ENCODE measurements at places on chromosomes 3 and 15. TPM values are rescaled to one million over a fixed set of nuclear protein-coding genes. Genes with fewer than 3 reads are reported as not detected.
A peak's percentile ranks its signal among the peaks of the same experiment; 100 is the strongest.

- no peak for DNase-seq
Observed at GRCh38 chr15:51263116-51263515, 75.3 kb downstream of the CYP19A1 start.

- no peak for DNase-seq
Observed at GRCh38 chr3:101690972-101691371, 4.5 kb upstream of the RPL24 start.

- no peak for DNase-seq
Observed at GRCh38 chr3:50290161-50290641, 2.0 kb downstream of the IFRD2 start.

- DNase-seq: no peak
Observed at GRCh38 chr3:60855250-60855649, 396.0 kb downstream of the FHIT start.

GRCh38 chr15:89198196-89198595, 23.2 kb downstream of the RLBP1 start:
- DNase-seq: no peak

DNA sequence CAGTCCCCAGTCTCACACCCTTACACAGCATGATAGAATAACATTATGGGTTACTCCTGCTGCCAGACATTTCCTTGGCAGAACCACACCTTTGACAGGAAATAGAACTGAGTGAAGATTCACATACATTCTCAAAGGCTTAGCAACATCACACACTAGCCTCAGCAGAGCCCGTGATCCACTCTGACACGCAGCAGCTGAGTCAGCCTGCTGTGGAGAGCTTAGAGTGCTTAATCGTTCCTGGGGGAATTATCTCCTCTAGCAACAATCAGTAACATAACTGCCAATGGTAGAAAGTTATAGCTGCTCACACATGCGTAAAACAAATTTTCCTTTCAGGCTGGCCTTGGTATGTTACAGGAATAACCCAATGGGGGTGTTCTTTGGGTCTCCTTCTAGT, 382.1 kb downstream of the GAP43 start:
- peak; percentile 70 for DNase-seq

DNA sequence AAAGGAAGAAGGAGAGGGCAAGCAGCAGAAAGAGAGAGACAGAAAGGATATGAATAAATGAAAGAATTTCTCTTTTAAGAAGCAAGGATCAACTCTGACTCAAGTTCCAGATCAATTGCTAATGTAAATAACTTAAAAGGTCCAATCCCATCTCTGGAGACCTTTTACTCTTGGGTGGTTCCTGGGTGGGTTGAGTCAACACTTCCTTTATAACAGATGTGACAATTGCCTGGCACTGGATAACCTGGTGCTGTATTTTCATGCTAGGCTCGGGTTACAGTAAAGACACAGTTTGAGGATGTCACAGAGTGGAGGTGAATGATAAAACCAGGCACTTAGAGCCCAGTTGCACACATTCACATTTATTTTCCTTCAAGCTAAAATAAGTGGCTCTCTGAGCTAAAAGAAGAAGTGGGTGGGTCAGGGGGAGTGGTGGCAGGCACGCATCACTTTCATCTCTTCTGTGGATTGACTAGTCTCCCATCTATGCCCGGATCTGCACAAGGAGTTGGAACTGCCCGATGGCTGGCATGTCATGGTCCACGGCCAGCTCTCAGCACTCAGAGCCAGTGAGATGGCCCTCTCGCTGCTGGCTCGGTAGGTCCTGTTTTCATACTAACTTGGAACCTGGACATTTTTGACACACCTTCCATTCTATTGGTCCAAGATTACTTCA, 465.8 kb downstream of the FOXP1 start:
- DNase-seq: no peak

DNA sequence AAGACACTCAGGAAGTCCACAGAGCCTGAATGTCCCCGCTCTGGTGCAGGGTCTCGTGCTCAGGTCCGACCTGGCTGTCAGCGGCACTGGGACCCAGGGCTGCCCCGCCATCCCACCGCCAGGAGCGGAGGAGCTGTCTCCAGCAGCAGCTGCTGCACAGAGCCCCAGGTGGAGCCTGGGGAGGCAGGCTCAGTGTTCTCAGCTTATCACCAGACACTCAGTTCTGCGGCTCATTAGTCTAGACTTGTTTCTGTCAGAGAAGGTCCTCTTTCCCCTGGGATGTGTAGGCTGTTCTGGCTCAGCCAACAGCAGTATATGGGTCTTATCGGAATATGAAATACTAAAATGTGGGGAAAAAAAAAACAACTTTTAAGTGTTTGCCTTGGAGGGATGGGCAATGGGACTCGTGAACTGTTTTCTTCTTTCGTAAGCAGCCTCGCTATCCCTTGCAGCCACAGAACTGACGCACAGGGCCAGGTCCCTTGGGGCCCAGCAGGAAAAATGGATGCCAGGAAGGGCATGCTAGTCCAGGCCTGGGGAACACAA, 75.9 kb downstream of the KLF13 start:
- DNase-seq: no peak

- DNase-seq: no peak
Observed at GRCh38 chr3:171397089-171397488, 63.1 kb downstream of the TNIK start.

- DNase-seq: no peak
Observed at GRCh38 chr3:114147251-114147650, 31.6 kb downstream of the DRD3 start.

- DNase-seq: no peak
Observed at GRCh38 chr15:71082803-71083202, 32.5 kb upstream of the THSD4 start.

GRCh38 chr15:63246691-63247469, 30.5 kb upstream of the APH1B start:
- DNase-seq: no peak

DNA sequence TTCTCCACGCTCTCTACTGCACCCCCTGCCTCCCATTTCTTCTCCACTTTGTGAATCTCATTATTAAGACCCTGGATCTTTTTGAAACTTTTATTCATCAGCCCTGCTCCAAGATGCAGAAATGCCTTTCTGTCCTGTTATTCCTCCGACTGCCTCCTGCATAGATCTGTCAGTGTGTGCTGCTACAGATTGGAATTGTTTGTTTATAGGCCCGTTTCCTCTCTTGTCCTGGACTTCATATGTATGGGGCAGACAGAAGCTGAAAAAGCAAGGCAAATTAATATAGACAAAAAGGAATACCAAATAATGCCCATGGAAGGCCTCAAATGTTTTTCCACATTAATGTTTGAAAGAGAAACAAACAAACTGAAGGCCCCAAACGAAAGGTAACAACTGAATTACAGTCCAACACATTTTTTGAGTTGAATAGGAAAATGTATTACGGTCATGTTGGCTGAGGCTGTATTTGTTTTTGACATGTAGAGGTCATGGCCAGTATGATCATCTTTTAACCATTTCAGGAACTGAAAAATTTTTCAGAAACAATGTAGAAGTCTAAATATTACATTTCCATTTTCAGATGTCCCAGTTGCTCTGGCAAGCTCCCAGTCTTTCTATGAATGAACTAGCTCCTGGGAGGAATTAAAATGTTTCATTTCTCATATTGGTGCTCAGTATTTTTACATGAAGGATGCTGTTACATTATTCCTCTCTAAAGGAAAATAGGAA, 8.8 kb downstream of the CHST2 start:
- no peak for DNase-seq

DNA sequence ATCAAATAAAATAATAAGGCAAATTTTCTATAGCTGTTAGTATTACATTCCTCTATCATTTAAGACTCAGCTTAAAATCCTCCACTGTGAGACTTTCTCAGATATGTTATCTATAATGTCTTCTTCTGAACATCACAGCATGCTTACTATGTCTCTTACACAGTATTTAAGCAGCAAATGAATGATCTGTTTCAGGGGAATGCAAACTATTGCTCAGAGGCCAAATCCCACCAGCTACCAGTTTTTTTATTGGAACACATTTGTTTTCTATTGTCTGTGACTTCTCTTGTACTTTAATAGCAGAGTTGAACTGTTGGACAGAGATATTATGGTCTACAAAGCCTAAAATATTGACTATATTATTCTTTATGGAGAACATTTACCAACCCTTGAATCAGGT, 59.6 kb downstream of the C3orf38 start:
- no peak for DNase-seq

- no peak for DNase-seq
Observed at GRCh38 chr3:190265796-190266195, 56.5 kb downstream of the CLDN1 start.

- no peak for DNase-seq
Observed at GRCh38 chr3:64813326-64813725, 125.5 kb upstream of the ADAMTS9 start.

DNA sequence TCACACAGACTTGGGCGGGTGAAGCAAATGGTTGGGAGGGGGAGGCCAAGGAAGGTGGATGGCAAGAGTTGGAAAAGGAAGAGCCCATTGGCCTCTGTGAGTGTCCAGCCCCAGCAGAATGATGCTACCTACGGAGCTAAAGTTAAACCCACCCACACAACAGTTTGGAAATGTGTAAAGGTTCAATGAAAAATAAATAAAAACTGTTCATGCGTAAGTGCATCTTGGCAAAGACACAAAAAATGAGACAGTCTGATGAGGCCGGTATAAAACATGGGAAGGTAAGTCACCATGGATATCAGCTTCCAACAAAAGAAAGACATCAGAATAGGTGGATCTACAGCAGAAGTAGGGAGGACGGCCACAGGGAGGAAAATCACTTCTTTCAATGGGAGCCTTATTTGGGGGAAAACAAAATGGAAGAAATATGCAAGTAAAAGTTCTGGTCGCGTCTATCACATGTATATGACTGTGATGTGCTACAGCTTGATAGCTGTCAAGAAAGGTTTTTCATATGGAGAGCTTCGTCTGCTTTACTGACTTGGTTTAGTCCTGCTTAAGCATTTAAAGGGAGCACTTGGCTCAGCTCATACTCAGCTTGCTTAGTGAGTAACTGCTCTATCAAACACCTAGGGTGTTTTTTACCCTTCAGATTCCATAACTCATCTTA, 82.8 kb downstream of the TIGIT start:
- no peak for DNase-seq

- DNase-seq: no peak
Observed at GRCh38 chr15:64003182-64003581, 43.1 kb downstream of the DAPK2 start.

DNA sequence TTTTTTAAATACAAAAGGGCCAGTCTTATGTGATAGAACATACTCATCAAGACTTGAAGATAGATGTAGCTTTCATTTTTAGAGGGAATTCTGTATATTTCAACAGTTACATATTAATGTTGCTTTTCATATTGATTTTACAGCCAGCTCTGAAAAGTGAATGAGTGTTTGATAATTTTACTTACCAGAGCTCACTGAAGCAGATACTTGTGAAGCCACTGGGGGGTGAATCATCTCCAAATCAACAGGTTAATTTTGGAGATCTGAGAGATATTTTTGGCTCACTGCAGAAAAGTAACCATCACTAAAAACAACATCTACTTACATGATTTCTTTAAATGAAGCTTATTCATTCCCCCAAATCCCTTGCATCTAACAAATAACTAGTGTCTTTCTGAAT, 24.7 kb downstream of the TNFAIP8L3 start:
- no peak for DNase-seq

GRCh38 chr3:125051715-125052581, 3.8 kb downstream of the HEG1 start:
- DNase-seq: peak; percentile 64

DNA sequence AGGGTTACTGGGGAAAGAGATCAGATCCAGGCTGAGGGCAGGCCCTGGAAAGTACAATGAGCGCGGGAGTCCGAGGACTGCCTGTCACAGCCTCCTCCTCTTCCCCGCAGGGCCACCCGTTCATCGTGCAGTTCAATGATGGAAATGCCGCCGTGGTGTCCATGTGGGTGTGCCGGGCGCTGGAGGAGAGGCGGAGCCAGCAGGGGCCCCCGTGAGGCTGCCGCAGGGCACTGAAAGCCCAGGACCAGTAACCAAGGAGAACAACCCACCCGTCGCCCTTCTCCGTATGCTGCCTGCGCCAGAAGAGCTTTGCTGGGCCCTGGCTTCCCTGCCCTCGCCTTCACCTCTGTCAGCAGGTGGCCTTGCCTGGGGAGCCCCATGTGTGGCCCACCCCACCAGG, 18.8 kb upstream of the SKOR1 start:
- no peak for DNase-seq

DNA sequence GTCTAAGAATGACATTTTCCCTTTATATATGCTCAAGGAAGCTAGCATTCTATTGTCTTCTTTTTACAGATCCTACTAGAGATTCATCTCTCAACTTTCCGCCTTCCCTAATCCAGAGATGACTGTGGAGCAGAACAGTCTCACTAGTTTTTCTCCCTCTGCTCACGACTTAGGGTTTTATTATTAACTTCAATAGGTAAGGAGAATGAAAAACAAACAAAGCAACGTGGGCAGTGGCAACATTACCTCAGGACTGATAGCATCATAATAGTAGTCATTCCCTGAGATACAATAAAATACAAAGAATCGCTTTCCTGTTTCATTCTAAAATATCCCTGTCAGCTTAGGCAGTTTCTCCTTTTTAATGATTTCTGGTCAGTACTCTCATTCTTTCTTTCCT, 154.3 kb upstream of the PLAAT1 start:
- no peak for DNase-seq

DNA sequence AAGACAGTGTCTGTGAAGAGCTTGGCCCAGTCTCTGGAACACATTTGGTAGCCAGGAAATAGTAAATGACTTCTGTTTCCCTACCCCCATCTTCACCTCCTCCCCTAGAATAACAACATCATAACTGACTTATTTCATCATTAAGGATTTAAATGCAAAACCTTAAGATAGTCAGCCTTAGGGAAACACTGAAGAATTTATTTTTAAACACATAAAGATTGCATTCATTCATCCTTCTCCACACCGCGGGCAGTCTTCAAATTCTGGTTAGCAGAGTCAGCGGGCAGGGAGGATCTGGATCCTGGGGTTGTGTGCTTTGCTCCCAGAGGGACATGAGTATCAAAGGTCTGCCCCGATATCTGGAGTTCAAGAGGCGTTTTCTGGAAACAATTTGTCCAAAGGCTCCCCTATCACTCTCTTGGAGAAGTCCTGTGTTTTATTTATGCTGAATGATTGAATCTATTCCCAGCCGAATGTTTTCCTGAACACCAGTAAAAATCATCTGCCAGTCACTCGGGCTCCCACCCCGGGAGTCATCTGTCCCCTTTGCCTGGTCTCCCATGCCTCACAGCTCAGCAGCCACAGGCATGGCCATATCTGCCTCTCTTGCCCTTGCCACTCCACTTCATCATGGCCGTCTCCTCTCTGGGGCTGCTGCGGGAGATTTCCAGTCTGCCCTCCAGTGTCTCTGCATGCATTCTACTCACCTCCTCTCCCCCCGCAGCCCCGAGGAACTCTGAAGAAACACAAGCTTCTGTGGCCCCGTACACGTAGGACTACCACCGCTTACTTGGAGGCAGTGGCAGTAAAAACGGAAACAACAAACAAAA, 234.7 kb upstream of the CTDSPL start:
- DNase-seq: no peak

GRCh38 chr3:115169808-115170207, 22.7 kb upstream of the ZBTB20 start:
- DNase-seq: no peak

- DNase-seq: no peak
Observed at GRCh38 chr3:78986416-78987101, 781.2 kb downstream of the ROBO1 start.

Gene SLC51A
- total RNA-seq: not detected

Gene PLSCR5
- total RNA-seq: not detected

Gene RYR3
- total RNA-seq: 98.0 TPM

Gene FOXB1
- total RNA-seq: not detected

Gene DZIP1L
- total RNA-seq: 24.7 TPM

Gene BFSP2
- total RNA-seq: not detected

Gene KLHDC8B
- 73.4 TPM for total RNA-seq

Gene STRC
- total RNA-seq: 0.21 TPM

Gene MCF2L2
- total RNA-seq: 2.6 TPM

Gene PCOLCE2
- total RNA-seq: 0.62 TPM

Gene C3orf49
- total RNA-seq: not detected

Gene KBTBD13
- 2.6 TPM for total RNA-seq

Gene SLC28A2
- total RNA-seq: 0.10 TPM

Gene MINAR1
- 0.82 TPM for total RNA-seq
